Activated effector memory CD4-positive, alpha-beta T cell treated with anti-CD3 and anti-CD28 coated beads, Interleukin-2, amount 50 U/mL, for 16 hours (primary cell): ENCODE measurements at places on chromosomes 11 and 22.
A peak's percentile ranks its signal among the peaks of the same experiment; 100 is the strongest.

DNA sequence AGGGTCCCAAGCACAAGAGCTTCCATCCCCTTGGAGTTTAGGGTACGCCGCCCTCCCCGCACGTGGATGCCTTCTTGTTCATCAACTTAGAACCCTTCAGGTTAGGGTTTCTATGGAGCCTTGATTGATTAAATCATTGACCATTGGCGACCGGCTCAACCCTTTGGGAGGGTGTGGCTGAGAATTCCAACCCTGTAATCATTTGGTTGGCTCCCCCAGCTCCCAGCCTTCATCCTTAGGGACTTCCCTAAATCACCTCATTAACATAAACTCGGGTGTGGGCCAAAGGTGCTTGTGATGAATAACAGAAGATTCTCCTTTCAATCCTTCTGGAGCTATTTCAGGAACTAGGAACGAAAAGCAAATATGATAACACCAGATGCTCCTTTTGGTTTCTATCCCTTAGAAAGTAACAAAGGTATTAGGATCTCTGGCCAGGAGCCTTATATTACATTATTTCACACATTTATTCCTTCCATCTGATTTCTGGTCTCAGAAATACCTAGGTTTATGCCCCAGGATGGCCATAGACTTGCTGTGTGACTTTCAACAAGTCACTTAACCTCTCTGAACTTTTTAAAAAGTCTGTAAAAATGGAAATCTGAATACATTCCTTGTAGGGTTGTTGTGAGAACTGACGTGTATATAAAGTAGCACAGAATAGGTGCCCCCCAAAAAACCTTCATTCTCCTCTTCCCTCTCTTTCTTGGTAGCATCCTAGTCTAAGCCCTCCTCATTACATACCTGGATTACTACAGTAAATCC, 26.8 kb downstream of the MCHR1 start:
- no peak for DNase-seq

GRCh38 chr11:37830529-37830928, 1232.5 kb upstream of the RAG2 start:
- DNase-seq: no peak

DNA sequence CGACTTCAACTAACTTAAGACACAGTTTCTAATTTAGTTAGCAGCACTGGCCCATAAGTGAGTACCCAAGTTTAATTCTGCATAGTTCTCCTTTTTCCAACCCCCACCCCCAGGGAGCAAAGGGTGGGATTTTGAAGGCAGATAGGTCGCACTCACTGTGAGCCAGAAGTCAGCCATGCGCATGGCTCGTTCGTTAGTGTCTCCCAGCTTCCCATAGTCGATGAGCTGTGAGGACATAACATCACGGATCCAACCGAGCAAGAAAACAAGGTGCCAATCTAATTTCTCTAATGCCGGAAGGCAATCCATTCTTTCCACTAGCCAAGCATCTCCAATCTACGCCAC, 577 bp downstream of the MRPL17 start:
- DNase-seq: peak; percentile 61

DNA sequence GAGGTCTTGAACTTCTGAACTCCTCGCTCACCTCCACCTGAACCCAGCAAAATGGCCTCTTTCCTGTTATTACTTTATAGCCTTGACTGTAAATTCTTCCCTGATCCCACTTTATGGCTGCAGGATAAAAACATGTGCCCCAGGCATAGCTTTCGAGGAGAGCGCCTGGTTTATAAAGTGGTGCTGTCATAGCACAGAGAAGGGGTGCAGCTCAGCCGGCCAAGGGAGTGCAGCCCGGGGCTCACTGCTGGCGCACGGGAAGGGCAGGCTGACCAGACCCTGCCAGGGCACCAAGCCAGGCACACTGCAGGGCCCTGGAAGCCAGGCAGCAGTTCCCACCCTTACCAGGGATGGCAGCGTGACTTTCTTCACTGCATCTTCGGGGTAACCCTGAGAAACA, 50.9 kb downstream of the ISX start:
- DNase-seq: no peak

- DNase-seq: no peak
These were observed 5.5 kb upstream of the MYO18B start for GRCh38 chr22:25736378-25737011.

GRCh38 chr22:46829941-46830715, 67.7 kb downstream of the TBC1D22A start:
- no peak for DNase-seq

DNA sequence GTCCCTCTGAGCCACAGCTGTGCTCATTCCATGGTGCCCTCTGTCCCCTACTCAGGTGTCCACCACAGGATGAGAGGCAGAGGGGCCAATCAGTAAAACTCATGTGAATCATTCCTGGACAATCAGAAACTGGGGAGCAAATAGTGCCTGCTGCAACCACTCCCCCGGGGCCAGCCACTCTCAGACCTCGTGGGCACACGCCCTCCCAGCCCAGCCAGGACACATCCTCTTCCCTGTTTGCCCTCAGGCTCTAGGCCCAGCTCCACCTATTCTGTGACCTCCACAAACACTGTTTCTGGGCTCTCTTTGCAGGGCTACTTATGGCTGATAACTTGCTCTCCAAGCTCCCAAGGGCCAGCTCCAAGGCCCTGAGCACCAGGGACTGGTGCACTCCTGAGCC, 14.0 kb upstream of the KCTD14 start:
- DNase-seq: no peak

DNA sequence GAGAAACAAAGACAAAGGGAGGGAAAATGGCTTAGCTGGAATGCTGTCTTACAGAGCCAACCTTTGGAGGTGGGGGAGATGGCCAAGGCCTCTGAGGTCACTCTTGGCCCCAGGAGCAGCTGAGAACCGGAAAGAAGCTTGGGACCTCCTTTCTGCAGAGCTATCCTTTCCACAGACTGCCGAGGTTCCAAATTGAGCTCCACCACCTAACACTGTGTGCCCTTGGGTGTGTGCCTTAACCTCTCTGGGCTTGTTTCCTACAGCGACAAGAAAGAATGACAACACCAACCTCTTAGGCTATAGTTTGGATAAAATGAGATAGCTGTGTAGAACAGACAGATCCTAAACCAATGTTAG, 23.2 kb downstream of the RTN4RL2 start:
- DNase-seq: no peak

- peak; percentile 45 for DNase-seq
These were observed 48.4 kb upstream of the KCNQ1OT1 start for GRCh38 chr11:2748061-2748813.

DNA sequence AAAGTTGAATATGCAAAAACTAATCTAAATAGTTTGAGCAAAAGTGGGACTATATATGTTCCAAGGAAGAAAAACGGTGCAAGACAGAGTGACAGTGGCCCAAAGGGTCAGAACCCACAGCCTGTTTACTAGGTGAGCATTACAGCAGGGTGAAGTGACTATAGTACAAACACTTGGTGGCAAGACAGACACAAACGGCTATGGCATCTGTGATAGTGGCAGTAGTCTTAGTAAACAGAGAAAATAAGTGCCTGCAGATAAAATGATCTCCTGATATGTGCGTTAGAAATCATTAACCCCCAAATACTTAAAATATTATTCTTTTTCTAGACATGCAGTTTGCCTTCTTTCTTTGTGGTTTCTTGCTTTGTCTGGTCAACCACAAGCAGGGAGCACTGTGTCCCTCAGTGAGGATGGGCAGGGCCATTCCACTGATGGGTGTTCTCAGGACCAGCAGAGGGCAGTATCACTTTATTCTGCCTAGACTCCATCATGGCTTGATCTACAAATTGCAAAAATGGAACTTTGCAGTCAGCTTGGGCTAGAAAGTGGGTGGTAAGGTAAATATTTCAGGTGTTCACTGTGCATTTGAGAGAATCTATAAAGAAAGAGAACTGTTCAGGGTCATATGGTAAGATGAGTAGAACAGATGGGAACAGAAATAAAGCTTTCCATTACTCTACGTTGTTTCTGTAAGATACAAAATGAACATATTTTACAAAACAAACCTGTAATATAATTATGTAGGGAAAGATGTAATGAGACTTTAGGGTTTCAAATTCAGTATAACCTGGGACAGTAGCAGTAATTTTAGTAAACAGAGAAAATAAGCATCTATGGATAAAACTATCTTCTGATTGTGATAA, 198.2 kb downstream of the SWAP70 start:
- DNase-seq: peak; percentile 72

DNA sequence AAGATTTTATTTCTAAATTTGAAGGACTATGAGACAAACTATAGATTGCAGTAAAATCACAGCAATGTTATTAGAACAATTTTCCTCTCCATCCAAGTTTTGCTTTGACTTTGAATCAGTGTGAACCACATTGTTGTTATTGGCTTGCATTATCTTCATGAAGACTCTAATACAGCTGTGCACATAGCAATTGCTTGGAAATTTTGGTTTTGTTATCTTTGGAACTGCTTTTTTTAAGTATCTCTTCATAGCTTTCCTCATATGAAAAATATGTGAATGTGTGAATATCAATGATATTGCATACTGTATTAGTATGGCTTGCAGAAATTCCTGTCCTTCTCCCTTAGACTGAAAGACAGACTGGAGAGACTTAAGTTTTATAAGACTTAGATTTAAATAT, 666.6 kb downstream of the LUZP2 start:
- no peak for DNase-seq

DNA sequence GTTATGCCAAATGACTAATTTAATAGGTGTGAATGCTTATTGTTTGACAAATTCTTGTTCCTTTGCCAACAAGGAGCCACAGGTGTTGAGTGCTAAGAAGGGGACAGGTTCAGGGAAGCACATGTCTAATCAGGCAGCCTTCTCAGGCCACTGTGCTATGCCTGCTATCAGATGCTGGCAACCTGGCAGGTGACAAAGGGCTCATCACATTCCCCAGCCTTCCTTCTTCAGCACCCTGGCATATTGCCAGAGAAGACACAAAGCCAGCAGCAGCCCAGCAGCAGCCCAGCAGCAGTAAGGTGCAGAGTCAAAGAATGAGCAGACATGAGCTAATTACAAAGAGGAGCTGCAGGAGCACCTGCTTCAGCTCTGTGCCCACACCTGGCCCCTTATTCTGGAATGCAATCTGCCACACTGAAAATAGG, 68.2 kb downstream of the GUCY1A2 start:
- no peak for DNase-seq

- peak; percentile 65 for DNase-seq
These were observed 26.7 kb downstream of the UPB1 start for GRCh38 chr22:24521791-24522245.

GRCh38 chr22:37443977-37444376, 16.7 kb upstream of the ELFN2 start:
- no peak for DNase-seq
